Forelimb muscle (tissue), 1 donor: ENCODE measurements at places on chromosomes 11 and 22. TPM values are rescaled to one million over a fixed set of nuclear protein-coding genes. Genes with fewer than 3 reads are reported as not detected.
A peak's percentile ranks its signal among the peaks of the same experiment; 100 is the strongest.

- DNase-seq = no peak
Measured at GRCh38 chr11:119743006-119743405, 14.0 kb upstream of the NECTIN1 start.

- no peak for DNase-seq
Measured at GRCh38 chr11:108915666-108916065, 250.8 kb downstream of the DDX10 start.

GRCh38 chr11:113262594-113262993, 51.8 kb upstream of the TTC12 start:
- DNase-seq = no peak

GRCh38 chr11:67266449-67267187, at the start of gene GRK2:
GRK2 (plus strand) TSS chr11:67266473; CDS start chr11:67266700, 227 bp downstream.
- DNase-seq = no peak

- DNase-seq = no peak
Measured at GRCh38 chr11:47204637-47204989, 10.2 kb upstream of the DDB2 start.

DNA sequence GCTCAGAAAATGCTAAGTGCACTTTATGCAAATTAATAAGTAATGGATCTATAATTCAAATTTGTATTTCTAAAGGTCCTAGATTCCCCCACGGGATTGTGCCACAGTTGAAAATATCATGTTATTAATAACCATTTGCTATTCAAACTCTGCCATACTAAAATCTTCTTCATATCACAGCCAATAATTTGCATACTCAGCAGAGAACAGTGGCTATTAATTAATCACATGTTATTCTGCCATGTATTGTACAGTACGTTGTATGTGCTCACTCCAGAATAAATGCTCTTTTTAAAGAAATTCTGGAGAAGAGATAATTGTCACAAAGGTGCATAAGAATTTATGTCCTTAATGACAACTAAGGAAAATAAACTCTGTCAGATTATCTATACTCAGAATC, 184.9 kb upstream of the LUZP2 start:
- no peak for DNase-seq

- no peak for DNase-seq
Measured at GRCh38 chr11:45525393-45525792, 140.0 kb downstream of the CHST1 start.

GRCh38 chr11:8671193-8671612, 11.3 kb downstream of the TRIM66 start:
- peak; percentile 84 for DNase-seq

- DNase-seq = no peak
Measured at GRCh38 chr11:124072147-124072546, 31.0 kb upstream of the OR10G7 start.

DNA sequence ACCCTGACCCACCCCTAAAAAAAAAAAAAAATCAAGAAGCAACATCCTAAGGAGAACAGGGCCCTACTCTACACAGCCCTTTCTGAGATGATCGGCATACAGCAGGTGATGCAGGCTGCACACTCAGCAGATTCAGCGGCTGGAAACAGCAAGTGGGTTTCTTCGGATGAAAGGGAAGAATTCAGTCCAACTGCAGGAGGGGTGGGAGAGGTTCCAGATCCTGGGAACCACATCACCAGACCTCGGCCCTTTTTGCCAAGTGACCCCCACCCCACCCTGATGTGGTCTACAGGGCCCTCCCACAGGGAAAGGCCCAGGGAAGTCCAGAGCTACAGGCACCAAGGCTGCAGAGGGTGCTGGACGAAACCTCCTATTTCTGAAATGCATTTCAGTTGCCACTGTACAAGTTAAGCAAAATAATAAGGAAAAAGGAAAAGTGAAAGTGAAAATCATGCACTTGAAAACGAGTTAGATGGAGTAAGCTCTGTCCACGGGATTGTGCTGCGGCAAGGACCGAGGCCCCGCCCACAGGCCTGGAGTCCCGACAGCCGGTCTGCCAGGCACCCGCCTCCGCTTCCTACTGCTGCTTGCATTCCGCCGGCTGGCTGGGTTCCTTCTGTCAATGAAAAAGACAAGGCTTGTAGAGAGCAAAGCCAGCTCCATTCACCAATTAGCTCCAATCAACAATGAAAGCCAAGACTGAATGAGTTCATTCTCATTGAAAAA, 16.0 kb upstream of the PHLDA2 start:
- DNase-seq = peak; percentile 46

DNA sequence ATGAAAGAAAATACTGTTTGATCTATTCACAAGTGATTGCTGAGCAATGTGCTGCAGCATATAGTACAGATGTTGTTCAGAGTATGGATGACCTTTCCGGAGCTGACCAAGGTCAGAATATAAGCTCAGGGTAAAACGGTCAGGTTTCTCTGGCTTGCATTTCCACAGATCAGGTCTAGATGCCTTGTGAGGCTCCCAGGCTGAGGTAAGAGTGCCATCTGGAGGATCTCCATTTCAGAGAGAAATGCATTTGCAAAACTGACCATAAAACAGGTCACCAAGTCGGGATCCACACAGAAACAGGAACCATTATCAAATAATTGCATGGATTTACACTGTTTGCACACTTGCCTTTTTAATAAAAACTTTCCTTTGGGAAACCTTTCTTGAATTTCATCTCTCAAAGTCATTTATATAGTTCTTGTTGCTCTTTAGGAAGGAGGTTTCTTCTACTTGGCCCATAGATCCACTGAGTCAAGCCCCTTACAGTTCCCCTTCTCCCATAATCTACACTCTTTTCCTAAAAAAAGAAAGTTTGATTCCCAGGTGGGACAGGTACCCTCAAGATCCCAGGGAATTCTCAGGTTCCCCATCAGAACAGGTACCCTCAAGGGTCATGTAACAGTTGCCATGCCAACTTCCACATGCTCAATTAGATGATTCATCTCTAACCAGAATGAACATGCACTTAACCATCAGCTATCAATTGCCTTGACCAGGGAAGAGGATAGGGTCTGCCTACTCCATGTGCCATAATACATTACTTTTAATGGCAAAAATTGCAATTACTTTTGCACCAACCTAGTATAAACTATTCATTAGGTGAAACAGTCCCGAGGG, 25.0 kb upstream of the TMPRSS5 start:
- peak; percentile 40 for DNase-seq

GRCh38 chr11:86555866-86556265, 116.5 kb downstream of the ME3 start:
- no peak for DNase-seq

GRCh38 chr11:79100093-79100910, 340.5 kb downstream of the TENM4 start:
- no peak for DNase-seq

DNA sequence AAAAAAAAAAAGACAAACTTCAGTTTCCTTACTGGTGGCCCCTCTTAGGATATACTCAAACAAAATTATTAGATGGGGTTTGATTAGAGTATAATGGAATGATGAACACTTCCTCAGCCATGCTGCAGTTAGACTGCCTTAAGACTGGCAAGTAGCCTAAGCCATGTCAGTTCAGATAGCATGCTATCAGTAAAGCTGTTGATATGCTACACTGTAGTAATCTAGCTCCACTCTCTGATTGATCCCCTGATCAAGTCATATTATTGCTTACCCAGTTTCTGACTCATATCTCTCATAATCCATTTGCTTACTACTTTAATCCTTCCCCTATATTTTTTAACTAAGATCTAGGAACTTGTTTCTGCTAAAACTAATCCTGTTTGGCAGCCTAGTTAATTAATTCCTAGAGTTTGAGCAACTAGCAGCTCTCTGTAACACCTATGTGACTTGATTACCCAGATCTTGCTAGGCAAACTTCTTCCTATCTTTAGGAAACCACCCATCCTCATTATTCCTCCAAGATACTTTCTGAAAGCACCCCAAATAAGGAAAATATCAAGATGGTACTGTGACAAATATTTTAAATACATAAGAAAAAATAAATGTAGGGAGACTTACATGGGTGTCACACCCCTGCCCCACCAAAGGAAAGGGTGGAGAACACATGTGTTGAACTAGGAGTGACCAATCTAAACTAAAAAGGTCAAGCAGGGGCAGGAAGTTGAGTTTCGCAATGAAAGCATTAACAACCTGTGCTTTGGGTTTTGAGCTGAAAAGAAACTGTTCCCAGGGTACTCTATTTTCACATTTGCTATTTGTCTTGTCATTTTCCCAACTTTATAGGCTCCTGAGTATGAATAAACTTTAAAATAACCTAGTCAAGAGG, 43.2 kb downstream of the PIK3C2A start:
- no peak for DNase-seq

GRCh38 chr11:60307507-60308195, 19.4 kb upstream of the MS4A6E start:
- DNase-seq = no peak

DNA sequence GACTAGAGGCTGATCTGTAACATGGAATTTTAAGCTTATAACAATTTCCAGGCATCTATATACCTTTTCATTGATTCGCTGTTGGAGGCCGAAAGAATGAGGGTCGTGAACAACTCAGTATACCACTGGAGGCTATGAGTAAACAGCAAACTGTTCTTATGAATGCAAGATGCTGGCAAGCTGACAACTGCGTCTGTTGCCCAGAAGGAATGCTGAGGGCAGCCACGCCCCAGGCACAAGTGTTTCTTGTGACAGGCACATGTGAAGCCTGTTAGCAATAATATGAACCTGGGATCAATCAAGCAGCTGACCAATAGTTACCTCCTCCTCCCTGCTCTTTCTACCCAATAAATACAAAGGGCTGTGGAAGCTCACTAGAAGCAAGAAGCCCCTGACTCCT, 15.3 kb downstream of the RTCB start:
- DNase-seq = no peak

GRCh38 chr11:77106321-77106720, 3.7 kb downstream of the OMP start:
- DNase-seq = no peak

DNA sequence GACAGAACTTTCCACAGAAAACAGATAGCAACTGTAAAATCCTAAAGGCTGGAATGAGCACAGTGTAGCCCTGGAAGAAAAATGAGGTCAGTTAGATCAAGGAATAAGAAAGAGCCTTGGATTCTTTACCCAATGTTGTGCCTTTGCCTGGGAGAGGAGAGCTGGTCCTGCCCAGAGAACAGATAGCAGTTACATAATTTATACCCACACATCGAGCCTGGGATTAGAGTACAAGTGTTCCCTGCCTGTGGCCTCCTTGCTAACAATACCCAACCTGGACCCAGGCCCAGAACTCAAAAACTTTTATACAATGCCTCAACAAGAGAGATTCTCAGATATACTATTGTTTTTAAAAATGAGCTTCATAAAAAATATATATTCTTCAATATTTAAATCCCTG, 1998.4 kb downstream of the LRRC4C start:
- DNase-seq = no peak

- no peak for DNase-seq
Measured at GRCh38 chr11:8408151-8408941, 144.7 kb upstream of the LMO1 start.

GRCh38 chr11:43681401-43681942, 934 bp downstream of the HSD17B12 start:
- DNase-seq = no peak

DNA sequence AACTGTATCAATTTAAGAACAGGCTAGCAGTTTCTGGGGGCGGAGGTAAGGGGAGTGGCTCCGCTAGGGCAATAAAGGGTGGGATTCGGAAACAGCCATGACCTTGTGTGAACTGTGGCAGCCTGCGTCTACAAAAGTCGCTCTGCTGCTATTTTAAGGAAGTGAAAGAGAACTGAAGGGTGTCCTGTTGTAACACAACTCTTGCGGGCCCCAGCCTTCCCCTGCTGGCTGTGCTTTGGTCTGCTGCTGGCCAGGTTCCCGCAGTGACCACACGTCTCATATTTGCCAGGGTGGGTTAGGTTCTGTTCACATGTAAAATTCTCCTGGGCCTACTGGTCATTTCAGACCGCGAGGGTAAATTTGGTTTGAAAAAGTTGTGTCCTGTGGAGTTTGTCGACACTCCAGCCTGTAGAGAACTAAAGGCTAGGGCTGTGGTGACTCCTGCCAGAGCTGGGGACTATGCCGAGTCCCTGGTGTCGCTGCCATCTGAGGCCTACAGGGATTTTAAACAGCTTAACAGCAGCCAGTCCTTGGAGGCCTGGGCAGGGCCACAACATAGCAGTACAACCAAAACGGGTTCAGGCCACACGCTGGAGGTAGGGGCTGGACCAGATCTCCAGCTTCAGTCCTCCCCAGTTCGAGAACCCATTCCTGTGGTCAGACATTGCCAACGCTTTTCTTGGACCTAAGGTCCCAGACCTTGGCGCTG, 1.1 kb upstream of the PPFIBP2 start:
- no peak for DNase-seq

DNA sequence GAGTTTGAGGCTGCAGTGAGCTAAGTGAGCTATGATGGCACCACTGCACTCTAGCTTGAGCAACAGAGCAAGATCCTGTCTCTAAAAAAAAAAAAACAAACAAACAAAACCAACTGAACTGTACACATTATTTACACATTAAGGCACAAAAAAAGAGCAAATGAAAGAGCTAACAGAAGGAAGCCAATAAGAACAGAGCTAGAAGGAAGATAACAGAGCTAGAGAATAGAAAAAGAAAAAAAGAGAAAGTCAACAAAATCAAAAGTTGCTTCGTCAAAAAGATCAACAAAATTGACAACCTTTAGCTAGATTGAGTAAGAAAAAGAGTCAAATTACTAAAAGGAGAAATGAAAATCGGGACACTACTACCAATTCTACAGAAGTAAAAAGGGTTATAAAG, 25.0 kb downstream of the GUCD1 start:
- DNase-seq = no peak

DNA sequence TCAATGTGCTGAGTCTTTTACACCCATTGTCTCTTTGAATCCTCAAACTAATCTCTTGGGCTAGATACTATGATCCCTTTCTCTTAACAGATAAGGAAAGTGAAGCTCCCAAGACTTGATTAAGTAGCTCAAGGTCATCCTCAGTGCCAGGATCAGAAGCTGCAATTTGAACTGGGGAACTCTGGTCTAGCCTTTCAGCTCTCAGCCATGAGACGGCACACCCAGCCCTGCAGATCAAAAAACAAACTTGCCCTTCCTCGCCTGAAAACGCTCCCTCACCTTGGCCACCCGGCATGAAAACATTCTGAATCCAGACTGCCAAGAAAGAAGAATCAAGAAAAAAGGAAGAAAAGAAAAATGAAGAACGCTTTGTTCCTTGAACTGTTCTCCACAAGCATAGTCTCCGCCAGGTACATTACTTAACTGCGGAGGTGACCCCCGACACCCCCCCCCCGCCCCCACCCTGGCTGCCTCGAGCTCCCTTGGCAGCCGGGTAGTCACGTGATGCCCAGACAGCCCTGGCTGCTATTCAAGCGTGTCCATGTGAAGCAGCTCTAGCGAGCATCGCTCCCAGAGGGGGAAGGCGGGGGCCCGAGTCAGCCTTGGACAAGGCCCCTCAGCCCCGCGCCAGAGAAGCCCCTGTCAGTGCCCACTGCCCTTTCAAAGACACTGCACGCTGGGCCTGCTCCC, 451.2 kb downstream of the MIAT start:
- DNase-seq = no peak

The DDT gene
- polyA plus RNA-seq = 59.2 TPM

The MMP3 gene
- not detected for polyA plus RNA-seq

The APOBEC3H gene
- not detected for polyA plus RNA-seq

The OR6T1 gene
- polyA plus RNA-seq = not detected

The PATE2 gene
- not detected for polyA plus RNA-seq

The APOL4 gene
- polyA plus RNA-seq = 20.3 TPM

The BATF2 gene
- 0.97 TPM for polyA plus RNA-seq

The KCNK7 gene
- 1.4 TPM for polyA plus RNA-seq

The BDNF gene
- polyA plus RNA-seq = 1.2 TPM

The MPPED2 gene
- polyA plus RNA-seq = 6.5 TPM

The DBX1 gene
- polyA plus RNA-seq = 5.3 TPM

The CLDN5 gene
- 51.5 TPM for polyA plus RNA-seq

The INSC gene
- 1.3 TPM for polyA plus RNA-seq

The FOLR3 gene
- polyA plus RNA-seq = 0.65 TPM

The CD248 gene
- polyA plus RNA-seq = 76.4 TPM

The MMP13 gene
- 0.10 TPM for polyA plus RNA-seq
